ENCODE measurements at places on chromosomes 5 and 9.

DNA sequence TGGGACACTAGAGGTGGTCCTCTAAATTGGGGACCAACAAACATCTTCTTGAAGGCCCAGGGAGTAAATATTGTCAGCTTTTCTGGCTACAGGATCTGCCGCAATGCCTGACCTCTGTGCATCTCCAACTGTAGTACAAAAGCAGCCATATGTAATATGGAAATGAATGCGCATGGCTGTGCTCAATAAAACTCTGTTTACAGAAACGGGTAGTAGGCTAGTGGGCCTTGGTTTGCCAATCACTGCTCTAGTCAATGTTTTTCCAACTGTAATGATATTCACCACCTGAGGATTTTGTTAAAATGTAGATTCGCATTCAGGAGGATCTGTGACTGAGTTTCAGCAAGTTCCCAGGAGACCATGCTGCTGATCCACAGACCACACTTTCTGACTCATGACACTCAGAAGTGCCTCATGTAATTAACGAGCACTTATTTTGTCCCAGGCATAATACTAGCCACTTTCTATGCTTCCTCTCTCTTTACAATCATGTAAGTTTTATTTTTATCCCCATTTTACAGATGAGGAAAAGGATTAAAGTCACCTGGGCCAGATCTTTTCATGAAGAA is 96.9 kb downstream of the MED27 start:
- no peak for DNase-seq

- no peak for DNase-seq
Observed at GRCh38 chr5:1155191-1156032, 43.5 kb upstream of the SLC12A7 start.

- no peak for DNase-seq
Observed at GRCh38 chr9:84339962-84340361, 596 bp downstream of the SLC28A3 start.

DNA sequence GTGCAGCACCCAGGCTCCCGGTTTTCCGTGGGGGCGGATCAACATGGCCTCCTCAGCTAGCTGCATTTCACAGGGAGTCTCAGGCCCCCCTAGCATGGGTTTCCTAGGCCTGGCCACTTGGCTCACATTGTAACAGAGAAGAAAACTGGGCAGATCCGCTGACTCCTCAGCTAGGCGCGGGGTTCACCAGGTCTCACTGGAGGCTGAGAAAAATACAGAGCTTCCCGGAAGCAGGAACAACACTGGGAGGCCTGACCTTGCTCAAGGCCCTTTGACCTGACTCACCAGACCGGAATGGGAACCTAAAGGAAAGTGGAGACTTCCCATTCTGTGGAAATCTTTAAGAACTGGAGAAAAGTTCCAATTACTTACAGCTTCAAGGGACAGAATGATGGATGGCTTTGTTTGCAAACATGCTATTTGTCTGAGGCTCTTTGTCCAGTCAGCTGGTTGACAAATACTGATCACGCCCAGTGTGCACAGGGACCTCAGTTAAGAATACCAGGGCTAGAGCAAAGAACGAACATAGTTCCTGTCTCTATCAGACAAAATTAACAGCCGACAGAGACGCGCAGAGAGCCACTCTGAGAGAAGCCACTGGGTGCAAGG is 88.7 kb upstream of the LRRTM2 start:
- no peak for DNase-seq

- no peak for DNase-seq
Observed at GRCh38 chr5:167271511-167271910, 1019.9 kb upstream of the WWC1 start.

DNA sequence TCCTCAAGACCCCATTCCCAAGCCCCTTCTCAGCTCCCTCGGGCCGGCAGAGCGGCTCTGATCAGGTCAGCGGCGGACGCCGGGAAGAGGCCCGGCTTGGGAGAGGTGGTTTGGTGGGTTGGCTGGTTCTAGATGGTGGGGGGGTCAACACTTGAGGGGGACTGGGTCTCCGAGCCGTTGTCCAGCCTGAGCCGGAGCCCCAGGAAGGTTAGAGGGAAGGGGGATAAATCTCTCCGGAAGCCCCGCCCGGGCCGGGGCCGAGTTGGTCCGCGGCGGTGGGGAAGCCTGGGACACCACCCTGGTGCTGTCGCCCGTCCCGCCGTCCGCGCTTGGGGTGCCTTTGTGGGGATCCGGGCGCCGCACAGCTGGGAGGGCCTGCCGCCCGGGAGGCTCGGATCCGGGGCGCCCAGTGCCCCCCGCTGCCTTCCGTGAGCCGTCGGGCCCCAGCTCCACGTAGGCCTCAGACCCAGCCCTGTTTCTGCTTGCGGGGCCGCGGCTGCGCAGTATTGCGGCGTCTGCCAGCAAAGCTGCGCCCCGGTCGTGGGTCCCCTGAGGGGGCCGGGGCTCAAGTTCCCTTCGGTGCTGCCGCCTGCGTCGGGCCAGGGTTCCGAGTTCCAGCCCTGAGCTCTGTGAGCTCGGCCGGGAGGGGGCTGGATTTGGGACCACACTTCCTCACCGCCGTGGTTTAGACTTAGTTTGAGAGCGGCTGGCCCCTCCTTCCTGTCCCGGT is 542 bp upstream of the TRIM52 start:
- no peak for DNase-seq

- DNase-seq = peak; percentile 28
Observed at GRCh38 chr9:18791074-18791473, 241.9 kb downstream of the SAXO1 start.

- DNase-seq = no peak
Observed at GRCh38 chr5:39580702-39581453, 156.1 kb upstream of the DAB2 start.

- no peak for DNase-seq
Observed at GRCh38 chr9:89730715-89731114, 125.9 kb downstream of the GADD45G start.

DNA sequence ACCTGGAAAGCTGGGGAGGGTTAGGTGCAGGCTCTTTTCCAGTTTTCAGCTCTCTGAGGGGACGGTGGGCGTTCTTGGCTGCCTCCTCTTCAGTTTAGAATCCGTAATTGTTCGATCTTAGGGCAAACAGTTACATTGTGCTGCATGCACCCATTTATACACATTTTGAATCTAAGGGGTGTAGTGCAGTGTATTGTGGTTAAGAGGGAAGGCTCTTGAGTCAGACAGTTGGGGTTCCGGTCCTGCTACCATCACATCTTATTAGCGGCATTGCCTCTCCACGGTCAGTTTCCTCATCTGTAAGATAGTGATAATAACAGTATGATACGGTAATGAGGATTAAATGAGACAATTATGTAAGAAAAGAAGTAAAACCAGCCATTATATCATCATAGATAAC is 625 bp downstream of the EXOSC2 start:
- no peak for DNase-seq

DNA sequence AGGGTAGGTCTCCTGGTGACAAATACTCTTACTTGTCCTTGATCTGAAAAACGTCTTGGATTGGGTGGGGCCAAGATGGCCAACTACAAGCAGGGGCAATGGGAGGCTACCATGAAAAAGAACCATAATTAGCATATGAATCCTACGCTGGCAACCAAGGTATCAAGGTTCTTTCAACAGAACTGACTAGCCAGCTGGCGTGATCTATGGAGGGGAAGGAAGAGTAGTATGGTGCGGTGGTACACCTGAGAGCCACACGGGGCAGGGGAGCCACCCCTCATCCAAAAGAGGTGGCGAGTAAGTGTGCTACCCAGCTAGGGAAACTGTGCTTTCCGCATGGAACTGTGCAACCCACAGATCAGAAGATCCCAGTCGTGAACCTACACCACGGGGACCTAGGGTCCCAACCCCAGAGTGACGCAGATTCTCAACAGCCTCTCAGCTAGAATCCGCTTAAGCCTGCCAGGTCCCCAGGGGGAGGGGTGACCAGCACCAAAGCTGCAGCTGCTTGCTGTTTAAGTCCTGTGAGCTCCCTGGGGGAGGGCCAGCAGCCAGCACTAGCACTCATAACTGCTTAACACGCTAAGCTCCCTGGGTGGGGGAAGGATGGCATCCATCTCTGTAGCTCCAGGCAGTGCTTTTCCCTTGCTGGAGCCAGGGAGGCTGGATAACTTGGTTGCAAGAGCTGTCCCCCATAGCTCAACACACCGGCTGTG is 334.8 kb downstream of the FBXL17 start:
- peak; percentile 86 for DNase-seq

DNA sequence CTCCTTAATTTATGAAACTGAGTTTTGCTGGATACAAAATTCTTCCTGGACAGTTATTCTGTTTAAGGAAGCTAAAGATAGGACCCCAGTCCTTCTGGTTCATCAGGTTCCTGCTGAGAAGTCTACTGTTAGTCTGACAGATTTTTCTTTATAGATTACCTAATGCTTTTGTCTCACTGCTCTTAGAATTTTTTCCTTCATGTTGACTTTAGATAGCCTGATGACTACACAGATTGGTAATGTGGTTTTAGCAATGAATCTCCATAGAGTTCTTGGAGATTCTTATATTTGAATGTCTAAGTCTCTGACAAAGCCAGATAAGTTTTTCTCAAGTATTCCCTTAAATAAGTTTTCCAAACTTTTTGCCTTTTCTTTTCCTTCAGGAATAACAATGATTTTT is 419.7 kb downstream of the CDH10 start:
- no peak for DNase-seq

- DNase-seq = no peak
Observed at GRCh38 chr5:36605241-36605640, 1.2 kb upstream of the SLC1A3 start.

- no peak for DNase-seq
Observed at GRCh38 chr9:36150574-36151315, 14.2 kb downstream of the GLIPR2 start.

- DNase-seq = no peak
Observed at GRCh38 chr5:180922932-180923331, 24.0 kb downstream of the BTNL8 start.

- no peak for DNase-seq
Observed at GRCh38 chr5:165076686-165077085, 1571.3 kb downstream of the MAT2B start.

- DNase-seq = no peak
Observed at GRCh38 chr5:41118177-41118576, 47.0 kb upstream of the MROH2B start.

- no peak for DNase-seq
Observed at GRCh38 chr5:3412146-3412545, 183.5 kb upstream of the IRX1 start.

GRCh38 chr5:180495292-180495691 is 1.1 kb downstream of the CNOT6 start:
- no peak for DNase-seq

DNA sequence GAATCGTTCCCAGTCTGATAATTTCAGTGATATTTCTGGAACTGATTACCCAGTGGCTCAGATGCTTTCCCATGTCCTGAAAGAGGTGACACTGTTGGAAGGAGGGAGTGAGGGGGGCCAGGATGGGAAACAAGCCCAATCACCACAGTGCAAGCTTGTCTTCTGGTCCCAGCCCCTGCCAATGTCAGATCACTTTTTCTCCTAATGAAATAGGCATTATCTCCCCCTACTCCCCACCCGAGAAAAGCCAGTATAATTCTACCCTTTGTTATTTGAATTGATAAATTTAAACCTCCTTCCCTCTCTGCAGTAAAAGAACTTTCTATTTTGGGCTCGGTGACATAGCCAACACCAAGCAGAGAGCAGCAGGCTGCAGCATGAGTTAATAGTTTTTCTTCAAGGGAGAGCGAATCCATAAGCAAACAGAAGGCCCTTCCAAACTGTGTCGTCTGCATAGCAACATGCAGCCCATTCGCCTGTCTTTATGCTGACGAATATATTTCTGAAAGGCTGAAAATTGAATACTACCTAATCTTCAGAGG is 14.6 kb upstream of the PPP2CA start:
- no peak for DNase-seq

GRCh38 chr5:170885256-170885655 is 23.4 kb downstream of the RANBP17 start:
- no peak for DNase-seq

GRCh38 chr9:98083061-98083501 is 26.5 kb downstream of the NANS start:
- DNase-seq = no peak

GRCh38 chr5:146633323-146633764 is 117.4 kb upstream of the GPR151 start:
- DNase-seq = no peak

- no peak for DNase-seq
Observed at GRCh38 chr5:138096363-138096762, 12.5 kb downstream of the WNT8A start.

DNA sequence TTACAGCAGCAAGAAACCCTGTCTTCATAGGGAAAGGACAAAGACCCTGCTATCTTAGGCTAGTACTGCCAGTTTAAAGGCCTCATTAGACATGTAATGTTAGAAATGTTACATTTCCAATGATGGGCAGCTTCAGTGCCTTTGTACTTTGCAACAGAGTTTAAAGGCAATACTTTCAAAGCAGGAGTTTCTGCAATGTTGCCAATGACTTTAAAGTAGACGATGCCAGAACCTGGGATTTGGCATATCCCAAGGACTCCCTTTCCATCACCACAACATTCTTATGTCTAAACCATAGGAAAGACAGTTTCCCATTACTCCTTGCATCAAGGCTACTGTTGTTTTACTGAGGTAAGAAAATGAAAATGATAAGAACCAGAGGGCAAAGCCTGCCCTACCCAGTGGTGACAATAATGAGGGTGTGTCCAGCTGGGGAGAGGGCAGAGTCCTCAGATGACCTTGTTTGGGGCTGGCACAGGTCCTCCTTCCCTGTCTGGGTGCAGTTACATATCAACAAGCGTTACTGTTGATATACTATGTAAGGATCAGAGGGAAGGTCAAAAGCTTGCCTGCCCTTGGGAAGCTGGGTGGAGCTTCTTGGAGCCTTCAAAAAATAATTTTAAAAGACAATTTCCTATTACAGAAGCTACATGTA is 27.5 kb upstream of the MLANA start:
- DNase-seq = no peak

DNA sequence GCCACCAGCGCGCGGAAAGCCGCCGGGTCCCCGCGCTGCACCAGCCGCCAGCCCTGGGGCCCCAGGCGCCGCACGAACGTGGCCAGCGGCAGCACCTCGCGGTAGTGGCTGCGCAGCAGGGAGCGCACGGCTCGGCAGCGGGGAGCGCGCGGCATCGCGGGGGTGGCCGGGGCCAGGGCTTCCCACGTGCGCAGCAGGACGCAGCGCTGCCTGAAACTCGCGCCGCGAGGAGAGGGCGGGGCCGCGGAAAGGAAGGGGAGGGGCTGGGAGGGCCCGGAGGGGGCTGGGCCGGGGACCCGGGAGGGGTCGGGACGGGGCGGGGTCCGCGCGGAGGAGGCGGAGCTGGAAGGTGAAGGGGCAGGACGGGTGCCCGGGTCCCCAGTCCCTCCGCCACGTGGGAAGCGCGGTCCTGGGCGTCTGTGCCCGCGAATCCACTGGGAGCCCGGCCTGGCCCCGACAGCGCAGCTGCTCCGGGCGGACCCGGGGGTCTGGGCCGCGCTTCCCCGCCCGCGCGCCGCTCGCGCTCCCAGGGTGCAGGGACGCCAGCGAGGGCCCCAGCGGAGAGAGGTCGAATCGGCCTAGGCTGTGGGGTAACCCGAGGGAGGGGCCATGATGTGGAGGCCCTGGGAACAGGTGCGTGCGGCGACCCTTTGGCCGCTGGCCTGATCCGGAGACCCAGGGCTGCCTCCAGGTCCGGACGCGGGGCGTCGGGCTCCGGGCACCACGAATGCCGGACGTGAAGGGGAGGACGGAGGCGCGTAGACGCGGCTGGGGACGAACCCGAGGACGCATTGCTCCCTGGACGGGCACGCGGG is at the start of gene TERT:
TSS of gene TERT (minus strand) at position 234 of the 815 bp plus-strand sequence. CDS start at position 155, 79 bp downstream.
- DNase-seq = no peak

All from NCI-H524 treated with DMSO at 0.1 percent for 48 hours (cell line).